ENCODE measurements at places on chromosomes 7 and 10. TPM values are rescaled to one million over a fixed set of nuclear protein-coding genes. Genes with fewer than 3 reads are reported as not detected.
A peak's percentile ranks its signal among the peaks of the same experiment; 100 is the strongest.

The STEAP2 gene
- total RNA-seq: not detected

The STAM gene
- total RNA-seq: 52.4 TPM

The FAM241B gene
- 17.5 TPM for total RNA-seq

DNA sequence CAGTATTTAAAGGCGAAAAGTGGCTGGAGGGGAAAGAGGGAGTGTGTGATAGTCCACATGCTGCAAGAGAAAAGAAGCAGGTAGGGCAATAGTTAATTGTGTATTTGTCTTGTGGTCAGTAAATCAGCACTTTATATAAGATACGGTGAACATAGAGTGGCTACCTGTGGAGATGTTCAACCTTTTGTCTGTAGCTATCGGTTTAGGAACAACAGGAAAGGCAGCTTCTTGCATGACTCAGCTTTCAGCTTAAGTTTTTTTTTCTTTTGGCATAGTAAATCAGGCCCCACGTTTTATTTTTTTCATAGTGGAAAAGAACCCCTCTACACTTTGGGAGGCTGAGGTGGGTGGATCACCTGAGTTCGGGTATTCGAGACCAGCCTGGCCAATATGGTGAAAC, 14.2 kb upstream of the MTPN start:
- DNase-seq: no peak

- no peak for DNase-seq
Observed at GRCh38 chr7:112184455-112184854, 21.7 kb downstream of the DOCK4 start.

- DNase-seq: peak; percentile 65
Observed at GRCh38 chr7:55593515-55594318, 21.4 kb upstream of the VOPP1 start.

- no peak for DNase-seq
Observed at GRCh38 chr7:157991351-157991750, 596.3 kb downstream of the PTPRN2 start.

GRCh38 chr10:51950371-51950995, 251.1 kb upstream of the CSTF2T start:
- DNase-seq: no peak

DNA sequence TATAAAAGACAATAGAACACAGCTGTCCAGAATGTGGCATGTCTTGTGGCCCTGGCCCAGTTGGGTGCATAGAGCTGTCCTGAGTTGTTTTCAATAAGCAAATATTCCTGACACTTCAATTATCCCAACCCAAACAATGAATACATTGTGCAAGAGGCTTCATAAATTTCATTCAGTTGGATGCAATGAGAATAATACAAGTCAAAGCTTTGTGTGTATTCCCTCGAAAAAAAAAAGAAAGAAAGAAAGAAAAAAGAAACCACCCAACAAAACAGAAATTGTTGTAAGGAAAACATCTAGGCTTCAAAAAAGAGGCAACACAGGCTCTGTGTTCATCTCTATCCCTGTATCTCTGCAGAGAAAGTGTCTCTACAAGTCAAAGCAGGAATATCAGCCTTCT, 138.7 kb upstream of the ADO start:
- no peak for DNase-seq

- no peak for DNase-seq
Observed at GRCh38 chr10:49666685-49667084, 12.8 kb upstream of the C10orf53 start.

GRCh38 chr10:57015187-57015586, 654.1 kb upstream of the ZWINT start:
- DNase-seq: no peak

DNA sequence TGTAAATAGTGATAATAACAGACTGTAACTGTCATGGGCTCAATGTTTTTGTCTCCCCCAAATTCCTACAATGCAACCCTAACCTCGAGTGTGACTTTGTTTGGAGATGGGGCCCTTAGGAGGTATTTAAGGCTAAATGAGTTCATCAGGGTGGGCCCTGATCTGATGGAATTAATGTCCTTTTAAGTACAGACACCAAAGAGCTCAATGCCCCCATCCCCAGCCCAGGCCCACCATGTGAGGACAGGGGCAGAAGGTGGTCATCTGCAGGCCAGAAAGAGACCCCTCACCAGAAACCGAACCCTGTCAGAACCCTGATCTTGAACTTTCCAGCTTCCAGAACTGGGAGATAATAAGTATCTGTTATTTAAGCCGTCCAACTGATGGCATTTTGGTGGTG, 83.2 kb downstream of the PIP4K2A start:
- no peak for DNase-seq

DNA sequence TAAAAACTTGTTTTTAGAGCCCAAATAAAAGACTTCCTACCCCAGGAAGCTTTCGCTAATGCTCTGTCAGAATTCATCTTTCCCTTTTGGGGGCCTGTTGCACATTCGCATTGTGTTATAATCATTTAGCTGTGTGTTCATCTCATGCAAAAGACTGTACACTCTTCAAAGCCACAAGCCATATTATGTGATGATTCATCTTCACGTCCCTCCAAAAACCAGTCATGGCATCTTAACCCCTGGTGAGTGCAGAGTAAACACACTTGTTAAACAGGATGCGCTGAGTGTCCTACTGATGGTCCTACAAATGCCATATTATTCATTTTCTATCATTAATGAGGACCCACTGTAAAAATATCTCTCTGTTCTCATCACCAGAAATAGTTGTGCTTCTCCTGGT, 235.4 kb downstream of the KIAA1217 start:
- no peak for DNase-seq

- peak; percentile 18 for DNase-seq
Observed at GRCh38 chr7:150556521-150557138, 10.6 kb upstream of the GIMAP4 start.

- DNase-seq: no peak
Observed at GRCh38 chr7:98613601-98614425, 3.3 kb upstream of the NPTX2 start.

Data from CD4-positive, alpha-beta T cell (primary cell).